ENCODE measurements at places on chromosomes 12 and 14.

DNA sequence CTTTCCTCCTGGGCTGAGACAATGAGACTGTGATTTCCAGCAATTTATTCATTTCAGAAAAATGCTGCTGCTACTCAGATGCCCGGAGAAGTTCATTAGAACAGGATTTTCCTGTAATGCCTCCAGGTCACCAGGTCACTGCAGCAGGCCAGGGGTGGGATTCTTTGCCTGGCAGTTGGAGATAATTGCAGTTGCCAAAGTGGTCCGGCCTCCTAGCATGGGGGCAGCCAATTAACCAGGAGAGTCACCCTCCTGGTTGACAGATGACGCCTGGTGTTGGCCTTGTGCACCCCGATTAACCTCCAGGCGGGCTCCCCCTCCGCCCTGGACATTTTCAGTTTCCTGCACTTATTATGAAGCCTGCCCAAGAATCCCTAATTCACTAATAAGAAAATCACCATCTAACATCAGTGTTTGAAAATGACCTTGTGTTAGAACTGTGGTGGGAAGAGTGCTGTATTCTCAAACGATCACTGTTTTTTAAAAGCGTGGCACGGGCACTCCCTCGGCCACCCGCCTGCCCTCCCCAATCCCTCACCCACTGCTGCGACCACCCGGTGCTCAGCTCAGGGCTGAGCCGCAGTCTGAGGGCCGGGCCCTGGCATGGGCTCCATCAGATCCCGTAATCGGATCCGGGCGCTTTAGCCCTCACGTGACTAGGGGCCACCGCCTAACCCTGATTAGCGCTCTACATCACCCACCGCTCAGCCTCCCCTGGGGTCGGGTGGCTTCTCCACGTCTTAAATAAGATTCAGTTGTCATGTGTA lies 12.9 kb downstream of the RIMBP2 start:
- no peak for DNase-seq

DNA sequence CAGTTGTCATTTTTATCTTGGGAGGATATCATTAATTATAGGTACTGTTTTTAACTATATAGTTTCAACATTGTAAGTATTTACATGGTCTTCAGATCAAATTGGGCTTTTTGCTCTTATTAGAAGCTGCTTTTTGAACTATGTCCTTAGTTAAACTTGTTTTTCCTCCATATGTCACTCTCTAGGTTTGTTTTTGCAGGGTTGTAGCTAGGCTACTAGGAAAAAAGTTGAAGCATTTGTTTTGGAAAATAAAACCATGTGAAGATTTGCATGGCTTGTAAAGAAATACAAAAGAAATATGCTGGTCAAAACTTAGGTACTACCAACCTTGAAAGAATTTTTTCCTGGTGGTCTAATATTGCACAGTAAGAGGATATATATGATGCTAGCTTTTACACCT lies 3.4 kb downstream of the ARID2 start:
- no peak for DNase-seq

DNA sequence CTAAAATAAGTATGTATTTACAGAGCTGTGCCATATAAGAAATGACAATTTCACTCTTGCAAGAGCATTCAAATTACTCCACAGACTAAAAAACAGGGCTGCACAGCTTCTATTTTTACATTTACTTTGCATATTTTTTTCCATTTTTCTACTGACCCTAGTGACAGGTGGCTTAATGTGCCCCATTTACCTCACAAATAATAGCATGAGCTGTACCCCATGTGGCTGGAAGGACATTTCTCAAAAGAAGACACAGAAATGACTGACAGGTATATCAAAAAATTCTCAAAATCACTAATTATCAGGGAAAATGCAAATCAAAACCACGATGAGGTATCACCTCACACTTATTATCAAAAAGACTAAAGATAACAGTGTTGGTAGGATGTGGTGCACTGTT lies 1128.6 kb downstream of the SLC16A7 start:
- DNase-seq: no peak

DNA sequence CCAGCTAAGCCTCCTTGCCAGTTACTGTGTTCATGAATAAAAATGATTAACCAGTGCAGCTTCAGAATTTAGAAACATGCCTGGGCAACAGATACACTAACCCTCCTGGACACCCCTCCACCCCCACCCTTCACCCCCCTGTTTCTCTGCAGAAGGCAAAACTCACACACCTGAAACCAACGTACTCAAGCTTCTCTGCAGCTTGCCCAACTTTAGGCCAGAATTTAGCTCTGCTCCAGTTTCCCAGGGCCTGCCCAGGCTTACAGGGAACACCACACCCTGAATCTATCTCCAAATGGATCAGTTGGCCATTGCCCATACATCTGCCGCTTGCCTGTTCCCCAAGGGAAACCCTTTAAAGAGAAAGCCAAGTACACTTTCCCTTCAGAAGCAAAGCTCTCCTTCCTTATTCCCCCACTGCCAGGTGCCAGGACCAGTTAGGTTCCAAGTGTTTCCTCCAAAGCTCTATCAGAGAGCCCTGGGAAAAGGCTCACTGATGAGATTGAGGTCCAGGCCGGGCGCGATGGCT lies 1.8 kb upstream of the SPPL3 start:
- no peak for DNase-seq

DNA sequence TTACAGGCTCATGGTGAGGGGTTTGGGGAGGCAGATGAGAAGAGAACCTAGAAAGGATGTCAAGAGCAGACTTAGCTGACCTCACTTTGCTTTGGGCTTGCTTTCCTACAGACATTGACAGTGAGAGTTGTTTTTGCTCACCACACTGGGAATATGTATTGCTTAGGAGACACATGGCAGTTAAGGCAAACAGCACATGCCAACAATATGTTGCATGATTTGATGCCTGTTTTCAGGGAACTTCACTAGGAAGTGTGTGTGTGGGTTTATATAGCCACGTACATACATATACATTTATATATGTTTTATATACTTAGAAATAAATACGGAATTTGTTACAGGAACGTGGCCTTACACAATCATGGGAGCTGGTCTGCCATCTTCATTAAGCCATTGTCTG lies 346.1 kb downstream of the RGS6 start:
- no peak for DNase-seq

- no peak for DNase-seq
Measured at GRCh38 chr14:26896447-26896846, 298.6 kb upstream of the NOVA1 start.

DNA sequence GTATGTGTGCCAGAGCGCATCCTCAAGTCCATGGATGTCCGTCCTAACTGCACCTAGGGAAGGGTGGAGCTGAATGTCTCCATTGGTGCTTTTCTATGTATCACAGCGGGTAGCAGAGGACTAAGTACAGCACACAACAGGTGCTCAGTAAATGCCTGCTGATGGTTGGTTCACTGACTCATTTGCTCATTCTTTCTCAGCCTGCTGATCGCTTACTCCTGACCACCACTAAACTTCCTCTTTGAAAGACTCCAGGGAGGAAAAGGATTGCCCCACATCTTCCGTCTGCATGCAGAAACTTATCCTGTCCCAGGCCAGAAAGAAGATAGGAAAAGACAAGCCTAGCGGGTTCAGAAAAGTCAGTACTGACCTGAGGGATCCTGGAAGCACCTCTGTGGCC lies 66.3 kb downstream of the B4GALNT3 start:
- no peak for DNase-seq

- DNase-seq: no peak
Measured at GRCh38 chr12:89950421-89950820, 241.8 kb upstream of the ATP2B1 start.

GRCh38 chr14:105878554-105878953 lies 352.2 kb downstream of the TMEM121 start:
- no peak for DNase-seq

- no peak for DNase-seq
Measured at GRCh38 chr14:62692490-62693106, 352.7 kb downstream of the KCNH5 start.

GRCh38 chr14:53553221-53553620 lies 400.1 kb upstream of the DDHD1 start:
- no peak for DNase-seq

- no peak for DNase-seq
Measured at GRCh38 chr12:131035245-131035681, 81.6 kb downstream of the ADGRD1 start.

DNA sequence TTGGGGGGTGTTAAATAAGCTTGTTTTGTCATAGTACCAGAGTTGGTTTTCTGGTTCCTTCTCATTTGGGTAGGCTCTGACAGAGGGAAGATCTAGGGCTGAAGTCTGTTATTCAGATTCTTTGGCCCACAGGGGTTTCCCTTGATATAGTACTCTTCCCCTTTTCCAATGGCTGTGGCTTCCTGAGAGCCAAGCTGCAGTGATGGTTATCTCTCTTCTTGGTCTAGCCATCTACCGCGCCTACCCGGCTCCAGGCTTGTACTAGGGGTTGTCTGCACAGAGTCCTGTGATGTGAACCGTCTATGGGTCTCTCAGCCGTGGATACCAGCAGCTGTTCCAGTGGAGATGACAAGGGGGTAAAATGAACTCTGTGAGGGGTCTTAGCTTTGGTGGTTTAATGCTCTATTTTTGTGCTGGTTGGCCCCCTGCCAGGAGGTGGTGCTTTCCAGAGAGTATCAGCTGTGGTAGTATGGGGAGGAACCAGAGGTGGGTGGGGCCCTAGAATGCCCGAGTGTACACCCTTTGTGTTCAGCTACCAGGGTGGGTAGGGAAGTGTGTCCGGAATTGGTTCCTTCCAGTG lies 209.7 kb downstream of the GPHN start:
- DNase-seq: no peak

GRCh38 chr12:113875691-113876090 lies 90.4 kb downstream of the RBM19 start:
- no peak for DNase-seq

DNA sequence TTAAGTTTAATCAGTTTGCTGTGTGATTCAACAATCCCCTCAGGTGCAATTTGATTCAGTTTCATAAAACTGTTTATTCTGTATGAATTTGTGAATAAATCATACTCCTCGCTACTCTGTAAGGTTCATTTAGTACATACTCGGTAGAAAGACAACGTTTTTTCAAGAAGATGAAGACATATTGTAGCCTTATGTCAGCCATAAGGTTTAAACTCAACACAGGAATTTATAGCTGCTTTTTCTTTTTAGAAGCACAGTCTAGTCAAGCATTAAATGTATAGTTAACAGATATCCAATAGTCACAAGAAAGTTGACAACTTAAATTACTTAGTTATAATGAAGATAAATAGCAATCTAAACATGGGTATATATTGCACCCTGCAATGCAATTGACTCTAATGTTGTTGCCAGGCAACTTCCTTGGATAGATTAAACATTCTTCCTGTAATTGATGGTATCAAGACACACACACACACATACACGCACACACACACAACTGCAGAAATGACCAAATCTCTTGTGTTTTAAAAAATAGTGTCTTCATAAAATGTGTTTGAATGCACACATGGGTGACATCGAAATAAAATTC lies 151.5 kb upstream of the MGAT4C start:
- DNase-seq: no peak

GRCh38 chr12:80064269-80064668 lies 35.1 kb upstream of the OTOGL start:
- no peak for DNase-seq

GRCh38 chr12:14892726-14893505 lies 7.3 kb upstream of the MGP start:
- no peak for DNase-seq

GRCh38 chr12:108649126-108649525 lies 15.4 kb upstream of the SELPLG start:
- peak; percentile 28 for DNase-seq
